ENCODE measurements at places on chromosomes 12 and 14.

DNA sequence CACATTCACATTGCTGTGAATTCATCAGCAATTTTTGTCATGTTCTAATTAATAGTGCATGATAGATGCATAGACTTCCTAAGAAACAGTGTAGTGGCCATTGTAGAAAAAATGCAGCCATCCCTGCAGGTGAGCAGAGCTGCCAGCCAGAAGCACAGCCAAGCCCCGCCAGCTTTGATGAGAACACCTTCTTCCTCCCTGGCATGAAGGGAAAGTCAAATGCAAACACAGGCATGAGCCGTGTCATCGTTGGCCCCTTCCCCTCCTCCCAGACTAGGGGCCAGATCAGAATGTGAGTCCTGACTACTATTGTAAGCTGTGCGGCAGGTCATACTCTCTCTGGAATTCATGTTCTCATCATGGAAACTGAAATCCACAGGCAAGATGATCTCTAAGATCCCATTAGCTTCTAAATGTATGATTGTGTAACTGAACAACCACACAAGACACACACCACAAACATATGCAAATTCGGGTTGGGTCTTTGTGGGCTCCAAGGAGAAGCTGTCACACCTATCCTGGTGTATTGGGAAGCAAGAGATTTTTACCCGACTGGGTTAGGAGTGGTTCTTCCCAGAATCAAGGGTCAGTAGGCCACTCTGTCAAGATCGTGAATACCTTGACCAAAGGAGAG is 2.8 kb upstream of the AQP2 start:
- no peak for DNase-seq

- DNase-seq, result no peak
These were observed 57.6 kb downstream of the NCOR2 start for GRCh38 chr12:124509676-124510300.

DNA sequence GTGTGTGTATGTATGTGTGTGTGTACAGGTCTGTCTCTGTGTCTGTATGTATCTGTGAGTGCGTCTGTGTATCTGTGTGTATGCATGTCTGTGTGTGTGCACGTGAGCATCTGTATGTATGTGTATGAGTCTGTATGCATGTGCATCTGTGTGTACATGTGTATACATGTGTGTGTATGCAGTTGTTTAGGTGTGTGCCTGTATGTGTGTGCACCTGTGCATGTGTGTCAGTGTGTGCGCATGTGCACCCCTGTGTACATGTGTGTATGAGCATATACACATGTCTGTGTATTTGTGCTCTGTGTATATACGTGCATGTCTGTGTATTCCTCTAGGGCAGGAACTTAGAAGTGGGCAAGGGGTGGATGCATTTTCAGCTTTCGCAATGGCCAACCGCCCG is 116.0 kb downstream of the TMEM132C start:
- no peak for DNase-seq

- DNase-seq, result no peak
These were observed 49.3 kb downstream of the RAB35 start for GRCh38 chr12:120067084-120067869.

GRCh38 chr14:31229638-31230572 is 22.3 kb upstream of the HECTD1 start:
- no peak for DNase-seq

DNA sequence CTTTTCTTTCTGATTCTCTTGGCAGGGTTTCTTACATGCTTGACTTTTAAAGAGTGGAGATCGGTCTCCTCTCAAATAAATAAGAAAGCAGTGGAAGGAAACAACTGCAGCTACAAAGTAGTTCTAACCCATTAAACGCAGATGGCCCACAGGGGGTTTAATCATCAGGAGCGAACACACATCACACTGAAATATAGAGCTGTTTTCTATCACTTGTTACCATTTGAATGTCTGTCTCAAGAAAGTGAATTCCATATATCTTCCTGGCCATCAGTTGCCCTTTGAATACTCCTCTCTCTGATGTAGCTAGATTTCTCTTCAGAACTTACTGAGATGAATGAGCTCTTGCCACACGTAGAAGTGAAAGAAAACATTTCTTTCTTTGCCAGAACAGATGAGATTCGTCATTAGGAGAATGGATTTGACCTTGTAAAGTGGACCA is 29.1 kb downstream of the ALX1 start:
- DNase-seq, result no peak

DNA sequence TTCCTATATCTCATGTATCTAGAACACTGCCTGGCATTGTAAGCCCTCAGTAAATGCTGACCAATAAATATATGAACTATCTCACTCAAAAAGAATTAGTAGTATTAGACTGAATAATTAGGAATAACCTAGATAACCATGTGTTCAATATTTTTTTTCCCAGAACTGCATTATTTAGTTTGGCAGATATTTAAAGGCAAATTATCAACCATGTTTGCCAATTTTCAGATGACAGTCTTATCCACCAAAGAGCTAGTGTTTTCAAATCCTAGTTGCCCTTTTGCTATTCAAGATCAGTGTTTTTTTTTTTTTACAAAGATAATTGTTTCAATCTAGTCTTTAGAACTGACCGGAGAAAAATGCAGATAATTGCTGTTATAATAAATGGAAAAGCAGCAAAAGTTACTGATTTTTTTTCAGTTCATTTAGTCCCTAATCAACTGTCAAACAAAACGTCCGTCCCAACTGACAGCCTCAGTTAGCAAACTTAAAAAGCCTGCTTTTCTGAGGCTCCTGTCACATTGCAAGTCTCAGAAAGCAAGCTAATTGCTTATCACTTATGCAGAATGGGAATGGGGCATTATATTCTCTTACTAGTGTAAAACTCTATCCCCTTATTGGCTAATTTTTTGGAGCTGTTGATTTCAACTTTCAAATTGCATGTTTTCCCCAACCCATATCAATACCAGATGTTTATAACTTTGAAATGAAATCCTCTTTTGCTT is 203.2 kb downstream of the PAWR start:
- DNase-seq, result no peak

DNA sequence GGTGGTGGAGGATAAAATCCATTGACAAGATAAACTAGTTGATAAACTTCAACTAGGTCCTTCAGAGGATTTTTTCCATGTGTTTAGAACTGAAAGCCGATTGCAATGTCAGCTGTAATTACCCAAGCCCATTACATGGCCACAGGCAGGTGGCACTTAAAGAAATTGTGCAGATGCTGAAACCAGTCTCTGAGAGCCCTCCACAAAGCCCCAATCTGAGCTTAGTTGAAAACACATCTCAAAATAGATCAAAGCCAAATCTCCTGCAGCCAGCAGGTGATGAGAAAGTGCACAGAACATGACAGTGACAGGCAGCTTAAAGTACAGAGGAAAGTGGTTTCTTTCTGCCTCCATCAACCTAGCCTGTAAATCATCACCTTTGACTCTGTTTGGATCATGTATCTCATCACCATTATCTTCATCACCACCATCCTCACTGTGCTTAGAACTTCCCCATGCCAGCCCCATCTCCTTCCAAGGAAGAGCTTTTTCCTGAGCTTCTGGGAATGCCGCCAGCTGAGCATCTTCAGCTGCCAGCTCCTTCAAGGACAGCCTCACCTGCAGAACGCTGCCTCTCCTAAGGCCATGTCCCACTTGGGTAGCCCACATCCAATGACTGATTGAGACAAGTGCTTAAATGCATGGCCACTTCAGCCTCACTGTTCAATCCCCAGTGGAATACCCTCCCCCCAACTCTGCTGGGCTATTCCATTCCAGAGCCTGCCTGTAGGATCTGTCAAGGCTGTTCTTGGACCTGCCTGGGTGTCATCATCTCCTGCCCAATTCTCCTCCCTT is 219.5 kb upstream of the TMEM132C start:
- DNase-seq, result no peak

- no peak for DNase-seq
These were observed 131.2 kb upstream of the TBX3 start for GRCh38 chr12:114815026-114815795.

GRCh38 chr12:87290505-87290904 is 738.7 kb downstream of the C12orf50 start:
- no peak for DNase-seq

DNA sequence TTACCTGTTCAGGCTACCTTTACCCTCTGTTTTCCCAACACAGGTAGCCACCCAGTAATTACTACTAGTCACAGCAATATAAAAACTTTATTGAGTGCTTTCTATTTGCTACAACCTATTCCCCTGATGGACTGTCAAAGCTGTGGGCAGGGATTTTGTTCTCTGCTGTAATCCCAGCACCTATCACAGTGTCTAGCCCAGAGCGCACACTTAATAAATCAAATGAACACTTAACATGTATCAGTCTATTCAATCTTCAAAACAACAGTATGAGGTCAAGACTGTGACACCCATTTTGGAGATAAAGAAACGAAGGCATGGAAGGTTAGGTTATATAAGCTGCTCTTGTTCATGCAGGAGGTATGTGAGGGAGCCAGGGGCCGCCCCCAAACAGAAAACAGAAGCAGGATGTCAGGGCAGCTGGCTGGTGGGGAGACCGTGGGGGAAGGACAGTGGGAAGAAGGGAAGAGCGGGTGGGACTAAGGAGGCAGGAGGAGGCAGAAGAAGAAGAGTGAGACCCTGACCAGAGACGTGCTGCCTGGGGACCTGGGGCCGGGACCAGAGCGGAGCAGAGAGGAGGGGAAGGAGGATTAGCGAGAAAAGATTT is 1.7 kb downstream of the TNFRSF1A start:
- DNase-seq, result no peak

DNA sequence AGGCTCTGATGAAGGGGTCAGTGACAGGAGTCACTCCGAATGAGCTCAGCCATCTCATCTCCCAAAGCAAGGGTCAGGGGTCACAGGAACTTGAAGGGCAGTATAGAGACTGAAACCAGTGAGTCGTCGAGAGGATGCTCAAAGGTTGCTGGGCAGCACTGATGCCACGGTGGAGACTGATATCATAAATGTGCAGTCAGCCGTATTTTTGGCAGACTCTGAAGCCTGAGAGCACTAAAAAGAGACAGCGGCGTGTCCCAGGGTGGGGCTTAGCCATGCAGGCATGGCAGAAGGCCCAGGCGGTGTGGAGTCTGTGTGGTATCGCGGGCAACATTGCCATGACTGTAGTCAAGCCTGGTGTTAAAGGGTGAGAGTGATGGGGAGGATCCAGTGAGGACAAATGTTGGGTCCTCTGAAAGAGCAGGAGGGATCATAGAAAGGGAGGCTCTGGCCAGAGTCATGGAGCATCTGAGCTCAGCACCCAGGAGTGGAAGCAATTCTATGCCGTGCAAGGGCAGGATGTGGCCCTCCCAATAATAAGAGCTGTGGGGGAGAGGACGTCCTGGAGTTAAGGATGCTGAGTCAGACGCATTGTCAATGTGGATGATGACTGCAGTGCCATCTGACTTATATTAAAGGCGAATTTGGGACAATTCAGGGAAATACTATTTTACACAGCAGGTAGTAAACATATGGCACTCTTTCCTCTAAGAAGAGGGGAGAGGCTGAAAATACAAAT is 241.2 kb upstream of the FKBP4 start:
- no peak for DNase-seq

DNA sequence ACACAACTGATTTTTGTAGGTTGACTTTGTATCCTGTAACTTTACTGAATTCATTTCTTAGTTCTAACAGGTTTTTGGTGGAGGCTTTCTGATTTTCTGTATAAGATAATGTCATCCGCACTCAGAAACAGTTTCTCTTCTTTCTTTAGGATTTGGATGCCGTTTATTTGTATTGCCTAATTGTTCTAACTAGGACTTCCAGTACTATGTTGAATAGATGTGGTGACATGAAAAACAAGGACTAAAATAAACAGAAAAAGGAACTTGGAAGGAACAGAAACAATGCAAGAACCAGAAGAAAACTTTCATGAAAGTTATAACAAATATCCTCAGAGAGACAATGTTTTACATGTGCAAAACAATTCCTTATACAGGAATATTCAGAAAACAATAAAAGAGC is 100.3 kb downstream of the GTF2A1 start:
- no peak for DNase-seq

DNA sequence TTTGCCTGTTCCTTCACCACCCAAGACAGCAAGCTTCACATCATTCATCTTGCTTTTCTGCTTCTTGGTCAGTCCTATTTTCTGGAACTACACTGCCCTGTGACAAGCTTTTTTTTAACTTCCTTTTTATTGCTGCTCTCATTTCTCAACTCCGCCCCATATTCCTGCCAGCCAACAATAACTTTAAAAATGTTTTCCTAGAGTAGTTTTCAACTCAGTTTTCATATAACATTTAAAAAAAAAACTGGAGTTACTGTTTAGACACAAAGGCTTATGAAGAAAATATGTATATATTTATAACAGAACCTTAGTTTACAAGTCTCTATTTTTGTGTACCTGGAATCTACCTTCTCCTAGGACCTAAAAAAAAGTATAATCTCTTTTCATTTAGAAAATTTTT is at the start of gene RERGL:
RERGL (minus strand) TSS at position 101 of the 400 bp plus-strand sequence; CDS start at position 48, 53 bp downstream.
- no peak for DNase-seq

- peak; percentile 29 for DNase-seq
These were observed 69.7 kb downstream of the SVOP start for GRCh38 chr12:108950991-108951739.
